B cell (primary cell): ENCODE measurements at places on chromosomes 7 and 10.

DNA sequence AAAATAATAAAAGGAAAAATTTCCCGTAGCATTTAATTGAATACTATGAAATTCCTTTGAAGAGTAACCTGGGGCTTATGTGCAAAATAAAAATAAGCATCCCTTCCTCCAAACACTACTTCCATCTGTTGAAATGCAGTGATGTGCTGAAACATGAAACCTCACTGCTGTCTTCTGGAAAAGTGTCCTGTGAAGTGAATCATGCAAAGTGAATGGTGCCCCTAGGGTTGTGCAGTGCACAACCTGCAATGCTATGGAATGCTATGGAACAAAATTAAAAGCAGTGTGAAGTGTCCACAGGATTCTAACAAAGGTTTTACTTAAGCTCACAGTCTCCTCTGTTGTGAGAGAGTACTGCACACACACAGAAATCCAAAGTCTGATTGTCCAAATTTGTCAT is 480.9 kb downstream of the ETV1 start:
- no peak for DNase-seq

GRCh38 chr10:51007781-51008180 is 66.5 kb upstream of the PRKG1 start:
- no peak for DNase-seq

GRCh38 chr7:128406314-128407232 is 3.2 kb downstream of the IMPDH1 start:
- peak; percentile 35 for DNase-seq

DNA sequence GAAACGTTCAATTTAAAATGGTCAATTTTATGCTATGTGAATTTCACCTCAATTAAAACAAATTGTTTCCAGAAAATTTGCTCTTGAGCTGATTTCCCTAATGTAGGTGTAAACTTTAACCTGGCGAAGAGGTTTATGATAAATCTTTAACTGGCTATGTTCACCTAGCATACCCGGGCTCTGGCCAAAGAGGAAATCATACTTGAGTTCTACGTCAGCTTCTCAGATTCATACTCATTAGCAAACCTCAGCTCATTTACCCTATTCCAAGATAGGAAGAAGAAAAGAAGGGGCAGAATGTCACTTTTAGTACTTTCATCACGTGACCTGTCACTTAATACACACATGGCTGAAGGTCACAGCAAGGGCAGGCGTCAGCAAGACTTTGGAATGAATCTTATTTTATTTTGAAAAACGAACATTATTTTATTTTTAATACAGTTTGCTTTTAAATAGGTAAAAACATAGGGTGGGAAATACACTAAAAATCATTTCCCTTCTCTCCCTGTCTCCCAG is 97.0 kb downstream of the ABLIM1 start:
- no peak for DNase-seq

DNA sequence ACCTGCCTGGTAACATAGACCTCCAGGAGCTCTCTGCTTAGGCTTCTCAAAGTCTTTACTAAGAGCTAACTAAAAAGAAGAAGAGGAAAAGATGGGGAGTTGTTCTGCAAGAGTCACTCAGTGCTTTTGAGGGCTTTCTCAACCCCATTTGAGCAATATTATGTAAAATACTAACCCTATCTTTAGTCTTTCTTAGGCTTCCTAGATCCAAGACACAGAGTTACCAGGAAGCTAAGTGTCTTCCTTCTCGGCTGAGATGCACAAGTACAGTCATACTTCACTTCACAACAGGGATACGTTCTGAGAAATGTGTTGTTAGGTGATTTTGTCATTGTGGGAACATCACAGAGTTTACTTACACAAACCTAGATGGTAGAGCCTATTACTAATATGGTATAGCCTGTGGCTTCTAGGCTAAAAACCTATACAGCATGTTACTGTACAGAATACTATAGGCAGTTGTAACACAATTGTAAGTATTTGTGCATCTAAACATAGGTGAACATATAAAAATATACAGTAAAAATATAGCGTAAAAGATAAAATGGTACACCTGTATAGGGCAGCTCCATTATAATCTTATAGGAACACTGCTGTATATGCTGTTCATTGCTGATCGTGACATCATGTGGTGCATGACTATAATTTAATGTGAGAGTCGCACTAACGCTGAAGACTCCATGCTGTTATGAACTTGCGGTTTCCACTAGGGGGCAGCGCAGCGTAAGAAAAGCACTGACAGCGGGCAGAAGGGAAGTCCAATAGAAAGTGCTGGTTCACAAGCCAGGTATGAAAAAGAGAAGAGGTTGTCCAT is 16.3 kb downstream of the ANKRD22 start:
- peak; percentile 90 for DNase-seq

GRCh38 chr7:7932553-7932952 is 36.0 kb upstream of the GLCCI1 start:
- no peak for DNase-seq
